ENCODE measurements at places on chromosomes 13 and 19.

DNA sequence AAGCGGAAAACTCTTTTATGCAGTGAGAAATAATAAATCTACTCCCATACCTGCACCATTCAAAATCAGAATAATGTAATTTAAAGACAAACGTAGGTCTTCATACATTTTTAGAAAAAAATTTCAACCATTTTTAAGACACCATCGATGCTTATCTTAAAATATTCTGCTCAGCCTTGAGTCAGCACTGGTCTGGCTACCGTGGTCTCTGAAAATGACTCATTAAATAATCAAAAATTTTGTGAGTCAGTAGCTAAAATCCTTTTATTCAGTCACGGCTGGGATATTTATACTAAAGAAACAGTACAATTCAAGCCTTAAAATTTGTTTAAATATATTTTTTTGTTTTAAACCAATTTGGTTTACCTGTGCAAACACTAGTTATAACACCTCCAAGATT, 2862.8 kb upstream of the PCDH20 start:
- no peak for DNase-seq

- no peak for DNase-seq
Observed at GRCh38 chr13:50376895-50377575, 361.8 kb downstream of the KCNRG start.

DNA sequence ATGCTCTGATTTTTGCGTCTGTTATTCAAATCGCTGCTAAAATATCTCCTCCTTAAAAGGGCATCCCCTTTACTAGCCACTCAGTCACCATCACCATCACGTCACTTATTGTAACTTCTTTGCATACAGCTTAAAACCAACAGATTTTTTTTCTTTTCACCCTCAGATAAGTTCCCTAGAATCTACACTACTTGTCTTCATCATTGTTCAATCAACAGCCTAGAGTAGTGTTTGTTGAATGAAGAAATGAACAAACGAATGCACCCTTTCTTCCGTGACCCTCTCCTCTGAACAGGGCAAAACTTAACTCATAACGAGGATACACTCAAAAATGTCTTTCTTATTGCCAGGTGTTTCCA, 1.1 kb upstream of the AKAP11 start:
- DNase-seq, result no peak

DNA sequence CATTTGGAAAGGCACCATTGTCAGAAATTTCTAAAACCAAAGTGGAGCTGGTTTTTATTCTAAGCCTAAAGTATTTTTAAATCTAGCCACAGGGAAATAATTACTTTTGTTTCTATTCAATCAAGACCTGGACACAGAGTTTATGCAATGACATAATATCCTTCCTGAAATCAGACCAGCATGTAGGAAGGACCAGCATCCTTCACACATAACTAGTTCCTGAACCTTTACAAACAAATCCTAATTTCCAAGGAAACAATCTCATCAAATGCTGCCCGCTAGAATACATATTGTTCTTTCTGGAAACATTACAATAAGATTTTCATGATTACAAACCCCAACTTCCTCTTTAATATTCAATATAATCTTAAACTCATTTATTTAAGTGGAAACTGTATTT, 1.5 kb downstream of the STARD13 start:
- no peak for DNase-seq

- no peak for DNase-seq
Observed at GRCh38 chr19:42095814-42096230, 19.9 kb downstream of the ZNF574 start.

- peak; percentile 18 for DNase-seq
Observed at GRCh38 chr19:39599116-39599515, 3.2 kb upstream of the LGALS13 start.

- no peak for DNase-seq
Observed at GRCh38 chr19:6023085-6023682, 45.2 kb upstream of the RANBP3 start.

DNA sequence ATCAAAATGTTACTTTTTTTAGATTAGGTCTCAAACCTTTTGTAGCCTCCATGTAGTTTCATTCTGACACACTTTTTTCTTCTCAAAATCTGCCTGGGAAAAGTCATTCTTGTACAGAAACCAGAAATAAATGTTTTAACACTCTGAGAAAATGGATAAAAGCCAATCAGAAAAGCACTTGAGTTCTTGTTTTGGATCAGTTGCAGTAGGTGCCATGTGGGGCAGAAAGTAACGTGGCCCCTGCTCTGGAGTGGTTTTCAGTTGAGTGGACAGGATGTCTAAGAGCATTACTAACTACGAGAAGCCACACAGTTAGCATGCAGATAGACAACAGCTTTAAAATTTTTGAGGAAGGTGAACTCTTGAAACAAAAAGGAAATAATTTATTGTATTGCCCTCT, 19.1 kb downstream of the GPR183 start:
- no peak for DNase-seq

- no peak for DNase-seq
Observed at GRCh38 chr19:33448159-33448516, 73.5 kb downstream of the PEPD start.

DNA sequence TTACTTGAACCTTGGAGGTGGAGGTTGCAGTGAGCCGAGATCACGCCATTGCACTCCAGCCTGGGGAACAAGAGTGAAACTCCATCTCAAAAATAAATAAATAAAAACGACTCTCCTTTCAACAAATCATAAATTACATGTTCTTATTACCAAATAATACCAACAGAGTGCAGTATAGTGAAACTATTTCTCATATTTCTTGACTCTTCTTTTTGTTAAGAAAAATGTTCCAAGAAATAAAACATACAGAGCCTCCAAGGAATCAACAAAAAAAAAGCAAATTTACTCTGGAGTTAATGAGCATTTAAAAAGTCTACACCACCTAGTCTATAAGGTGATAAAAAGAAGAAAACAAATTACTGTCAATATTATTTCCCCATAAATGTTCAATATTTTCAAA, 188.8 kb downstream of the KLF12 start:
- DNase-seq, result no peak

GRCh38 chr19:14943601-14944000, 2.3 kb downstream of the OR7C2 start:
- no peak for DNase-seq

DNA sequence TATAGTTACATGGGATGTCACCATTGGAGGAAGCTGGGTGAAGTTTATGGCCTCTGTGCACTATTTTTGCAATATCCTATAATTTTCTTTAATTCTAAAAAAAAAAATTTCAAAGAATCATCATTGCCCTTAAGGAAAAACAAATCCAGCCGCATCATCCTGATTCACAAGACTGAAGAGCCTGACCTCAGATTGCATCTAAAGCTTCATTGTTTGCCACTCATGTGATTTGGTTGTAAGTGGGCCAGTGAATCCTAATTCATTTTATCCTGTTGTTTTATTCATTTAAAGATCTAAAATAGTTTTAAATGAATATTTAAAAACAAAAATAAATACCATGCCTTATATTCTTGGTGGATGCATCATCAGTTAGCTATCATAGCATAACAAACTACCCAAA, 504.5 kb downstream of the TBC1D4 start:
- DNase-seq, result no peak

All from activated CD4-positive, alpha-beta T cell treated with anti-CD3 and anti-CD28 coated beads, Interleukin-2, amount 50 U/mL, for 1 hour (primary cell).